ENCODE measurements at places on chromosomes 6 and 20.

DNA sequence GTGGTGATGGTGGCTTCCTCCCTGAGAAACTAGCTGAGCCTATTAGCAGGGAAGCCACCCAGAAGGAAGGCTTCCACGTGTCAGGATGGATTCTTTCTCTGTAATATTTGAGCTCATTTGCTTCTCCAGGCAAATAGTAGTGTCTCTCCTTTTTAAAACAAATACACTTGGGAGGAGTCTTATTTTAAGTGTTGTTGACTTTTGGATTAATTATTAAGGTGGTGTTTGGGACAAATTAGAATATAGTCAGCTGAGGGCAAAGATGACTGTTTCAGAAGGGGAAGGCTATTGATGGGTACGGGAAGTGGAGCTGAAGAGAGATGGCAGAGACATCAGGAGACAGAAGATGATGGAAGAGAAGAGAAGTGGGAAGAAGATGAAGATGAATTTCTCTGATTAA lies 119.8 kb upstream of the PHACTR1 start:
- no peak overlapping the region for H3K27ac ChIP-seq
- H3K27me3 ChIP-seq = no peaks in the 10 kb centered on the region
- H3K4me3 ChIP-seq = no peak overlapping the region
- H3K4me1 ChIP-seq = peaks cover 14% of the 10 kb centered on the region
- no peak for DNase-seq

GRCh38 chr6:56750686-56751085 lies 108.0 kb upstream of the DST start:
- no peaks in the 10 kb centered on the region for H3K36me3 ChIP-seq
- H3K27ac ChIP-seq = no peak overlapping the region
- peaks cover 31% of the 10 kb centered on the region for H3K4me1 ChIP-seq
- H3K4me3 ChIP-seq = no peak overlapping the region
- DNase-seq = no peak

DNA sequence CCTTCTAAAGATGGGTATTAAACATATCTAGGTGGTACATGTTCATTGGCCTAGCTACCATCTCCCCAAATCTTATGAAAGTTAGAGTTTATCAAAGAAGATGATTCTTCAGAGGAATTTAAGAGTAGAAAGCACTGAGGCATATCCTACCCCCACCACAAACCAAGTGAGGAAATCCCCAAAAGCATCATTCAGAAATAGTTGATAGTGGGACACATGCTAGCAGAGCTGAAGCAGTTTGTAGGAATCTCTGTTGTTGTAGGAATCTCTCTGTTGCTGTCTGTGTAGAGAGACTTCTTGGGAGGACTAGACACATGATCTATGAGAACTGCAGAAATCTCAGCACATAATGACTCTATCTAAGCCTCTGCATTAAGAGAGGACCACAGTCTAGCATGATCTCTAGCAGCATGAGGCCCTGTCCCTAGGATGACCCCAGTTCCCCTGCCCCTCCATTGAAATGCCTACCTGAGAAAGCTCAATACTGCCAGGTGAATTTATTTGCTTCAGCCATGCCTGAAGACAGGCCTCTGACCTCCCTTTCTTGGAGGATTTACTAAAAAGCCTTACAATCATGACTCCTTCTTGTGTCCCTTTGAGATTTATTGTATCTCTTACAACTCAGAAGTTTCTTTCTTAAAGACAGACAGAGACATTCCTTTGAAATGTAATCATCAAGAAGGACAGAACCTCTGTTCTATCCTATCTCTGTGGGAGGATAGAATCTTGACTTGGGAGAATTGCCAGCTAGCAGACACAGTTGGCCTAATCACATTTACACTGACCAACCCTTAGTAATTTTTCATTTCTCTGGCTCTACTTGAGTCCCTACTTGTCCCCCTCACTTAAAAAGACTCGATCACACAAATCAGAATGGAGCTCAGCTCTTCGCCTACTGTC lies 582.4 kb downstream of the PHF3 start:
- H3K27me3 ChIP-seq = no peaks in the 10 kb centered on the region
- H3K4me3 ChIP-seq = no peak overlapping the region
- no peaks in the 10 kb centered on the region for H3K36me3 ChIP-seq
- peaks cover 8% of the 10 kb centered on the region for H3K4me1 ChIP-seq
- H3K27ac ChIP-seq = peak overlapping the region; percentile 18

DNA sequence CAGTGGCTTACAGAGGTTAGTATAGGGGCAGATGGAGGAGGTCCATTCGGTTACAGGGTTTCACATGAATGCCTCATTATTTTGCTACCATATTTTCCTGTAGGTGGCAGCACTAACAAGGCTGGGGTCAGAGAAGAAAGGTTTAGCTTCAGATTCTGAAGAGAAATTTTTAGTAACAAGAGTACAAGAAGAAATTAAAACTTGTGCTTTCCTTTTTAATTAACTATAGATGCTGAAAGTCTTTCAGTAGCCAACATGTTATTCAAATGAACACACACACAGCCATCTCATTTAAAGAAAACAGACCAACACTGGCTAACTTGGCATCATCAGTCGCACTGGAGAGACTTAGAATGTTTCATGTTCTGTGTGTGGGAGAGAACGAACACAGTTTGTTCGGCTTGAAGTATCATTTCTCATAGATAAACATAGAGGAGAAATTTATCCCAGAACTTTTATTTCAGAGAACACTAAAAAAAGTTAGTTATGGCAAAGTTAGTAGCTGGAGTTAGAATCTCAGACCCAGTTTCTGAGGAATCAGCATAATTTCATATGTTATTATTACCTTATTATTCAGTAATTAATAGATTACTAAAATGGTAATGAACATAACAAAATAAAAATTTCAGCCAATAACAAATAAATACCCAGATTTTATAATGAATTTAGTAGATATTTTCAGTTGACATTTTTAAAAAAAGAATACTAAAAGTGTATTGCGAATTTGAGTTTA lies 314.0 kb upstream of the RSPO3 start:
- DNase-seq = no peak
- H3K27ac ChIP-seq = no peak overlapping the region
- no peaks in the 10 kb centered on the region for H3K4me1 ChIP-seq
- no peaks in the 10 kb centered on the region for H3K36me3 ChIP-seq
- H3K4me3 ChIP-seq = no peak overlapping the region

DNA sequence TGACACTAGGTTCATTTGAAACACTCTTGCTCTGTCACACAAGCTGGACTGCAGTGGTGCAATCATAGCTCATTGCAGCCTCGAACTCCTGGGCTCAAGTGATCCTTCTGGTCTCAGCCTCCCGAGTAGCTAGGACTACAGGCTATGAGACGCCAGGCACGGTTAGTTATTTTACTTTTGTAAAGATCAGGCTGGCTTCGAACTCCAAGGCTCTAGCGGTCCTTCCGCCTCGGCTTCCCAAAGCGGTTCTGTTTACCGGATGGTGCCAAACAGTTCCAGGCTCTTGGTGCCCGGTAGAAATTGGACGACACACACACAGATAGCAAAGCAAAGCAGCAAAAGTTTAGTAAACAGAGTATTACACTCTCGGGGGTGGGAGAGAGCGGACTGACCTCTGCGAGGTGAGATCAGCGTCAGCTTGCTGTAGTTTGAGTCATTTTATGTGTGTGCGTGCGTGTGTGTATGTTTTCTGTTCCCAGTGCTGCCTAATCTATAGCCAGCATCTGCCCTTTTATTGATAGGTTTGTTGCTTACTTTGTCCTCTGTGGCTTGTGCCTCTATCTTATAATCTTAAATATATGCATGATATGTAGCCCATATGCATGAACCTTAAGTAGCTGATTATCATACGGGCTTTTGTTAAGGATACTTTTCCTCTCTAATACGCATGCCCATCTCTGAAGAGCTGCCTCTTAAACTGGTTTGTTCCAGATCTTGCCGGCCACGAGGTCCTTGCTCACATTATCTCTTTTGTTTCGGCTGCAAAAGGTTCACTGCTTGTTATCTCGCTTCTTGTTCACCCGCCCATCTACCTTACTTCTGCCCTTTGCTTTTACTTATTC lies 75.2 kb downstream of the OR2B2 start:
- no peaks in the 10 kb centered on the region for H3K4me1 ChIP-seq
- H3K27me3 ChIP-seq = no peaks in the 10 kb centered on the region
- peak overlapping the region; percentile 93 for H3K27ac ChIP-seq
- H3K36me3 ChIP-seq = no peaks in the 10 kb centered on the region
- H3K4me3 ChIP-seq = peak overlapping the region; percentile 78

GRCh38 chr20:3407771-3408637 lies 535 bp upstream of the DNAAF9 start:
- H3K27ac ChIP-seq = no peak overlapping the region
- DNase-seq = no peak
- H3K4me1 ChIP-seq = no peaks in the 10 kb centered on the region
- H3K4me3 ChIP-seq = peak overlapping the region; percentile 94
- H3K36me3 ChIP-seq = no peaks in the 10 kb centered on the region

DNA sequence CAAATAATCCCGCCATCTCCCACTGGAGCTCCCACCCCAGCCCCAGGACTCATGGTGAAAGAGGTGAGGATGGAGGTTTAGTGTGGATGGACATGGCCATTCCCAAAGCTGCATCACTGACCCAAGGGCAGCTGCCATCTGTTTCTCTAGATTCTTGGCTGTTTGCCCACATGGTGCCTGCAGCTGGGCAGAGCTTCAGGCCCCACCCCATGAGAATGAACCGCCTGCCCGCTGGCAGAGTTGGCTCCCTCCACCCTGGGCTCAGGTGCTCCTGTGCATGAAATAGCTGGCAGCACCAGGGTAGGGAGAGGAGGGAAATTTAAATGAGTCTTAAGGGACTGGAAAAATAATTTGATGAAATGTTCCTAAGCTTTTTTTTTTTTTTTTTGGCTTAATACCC lies 17.4 kb downstream of the SCML4 start:
- no peaks in the 10 kb centered on the region for H3K4me1 ChIP-seq
- no peak overlapping the region for H3K4me3 ChIP-seq
- H3K27me3 ChIP-seq = 0 out of 2 replicates have a peak, but pooled peaks cover 3% of the 10 kb centered on the region
- DNase-seq = no peak
- H3K27ac ChIP-seq = no peak overlapping the region

DNA sequence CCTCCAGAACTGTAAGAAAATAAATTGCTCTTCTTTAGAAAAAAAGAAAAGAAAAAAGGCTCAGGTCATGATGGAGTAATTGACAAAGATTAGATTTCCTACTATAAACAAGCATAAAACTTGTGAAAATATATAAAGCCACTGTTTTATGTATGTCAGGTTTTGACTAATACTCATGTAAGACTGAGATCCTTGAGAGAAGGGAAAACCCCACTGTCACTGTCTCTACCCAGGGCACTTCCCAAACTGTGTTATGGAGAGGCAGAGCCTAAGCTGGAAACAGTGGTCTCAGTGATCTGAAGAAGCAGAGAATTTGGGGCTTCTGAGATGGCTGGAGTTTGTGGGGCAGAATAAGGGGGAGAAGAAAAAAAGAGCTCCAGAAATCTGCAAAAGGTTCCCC lies 7.6 kb downstream of the ACAT2 start:
- DNase-seq = no peak
- H3K4me3 ChIP-seq = no peak overlapping the region
- H3K36me3 ChIP-seq = peaks cover 30% of the 10 kb centered on the region
- no peaks in the 10 kb centered on the region for H3K27me3 ChIP-seq

GRCh38 chr6:129672881-129673631 lies 36.9 kb downstream of the ARHGAP18 start:
- H3K4me3 ChIP-seq = peak overlapping the region; percentile 58
- peaks cover 53% of the 10 kb centered on the region for H3K4me1 ChIP-seq
- no peaks in the 10 kb centered on the region for H3K36me3 ChIP-seq
- peak; percentile 60 for DNase-seq
- H3K27ac ChIP-seq = peak overlapping the region; percentile 98
- no peaks in the 10 kb centered on the region for H3K27me3 ChIP-seq

DNA sequence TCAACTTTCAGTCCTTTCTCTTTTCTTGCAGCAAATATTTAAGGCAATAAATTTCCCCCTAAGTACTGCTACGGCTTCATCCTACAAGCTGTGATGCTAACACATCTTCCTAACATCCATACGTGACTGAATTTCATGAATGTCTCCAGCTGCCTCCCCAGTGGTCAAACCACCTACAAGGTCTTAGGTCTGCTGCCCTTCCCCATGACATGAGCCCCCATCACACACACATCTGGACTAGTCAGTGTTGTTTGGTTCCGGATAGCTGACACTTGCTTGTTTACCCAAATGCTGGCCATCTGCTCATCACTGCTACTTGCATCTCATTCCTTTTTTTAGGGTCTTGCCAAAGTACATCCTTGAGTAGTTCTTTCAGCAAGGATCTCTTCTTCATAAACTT lies 14.6 kb downstream of the RRBP1 start:
- DNase-seq = no peak
- no peak overlapping the region for H3K27ac ChIP-seq
- no peak overlapping the region for H3K4me3 ChIP-seq
- no peaks in the 10 kb centered on the region for H3K27me3 ChIP-seq
- peaks cover 13% of the 10 kb centered on the region for H3K4me1 ChIP-seq

- no peak overlapping the region for H3K4me3 ChIP-seq
- H3K27ac ChIP-seq = no peak overlapping the region
- no peaks in the 10 kb centered on the region for H3K27me3 ChIP-seq
- H3K4me1 ChIP-seq = no peaks in the 10 kb centered on the region
Measured at GRCh38 chr6:36025260-36025931, 955 bp upstream of the SLC26A8 start.

- H3K4me3 ChIP-seq = no peak overlapping the region
- H3K36me3 ChIP-seq = no peaks in the 10 kb centered on the region
- no peak overlapping the region for H3K27ac ChIP-seq
- DNase-seq = no peak
- no peaks in the 10 kb centered on the region for H3K27me3 ChIP-seq
Measured at GRCh38 chr6:14216946-14217684, 99.5 kb downstream of the CD83 start.

GRCh38 chr20:10089871-10090587 lies 55.2 kb downstream of the ANKEF1 start:
- no peak overlapping the region for H3K4me3 ChIP-seq
- no peak for DNase-seq
- H3K27me3 ChIP-seq = no peaks in the 10 kb centered on the region
- no peak overlapping the region for H3K27ac ChIP-seq

GRCh38 chr6:101402622-101403031 lies 9.1 kb downstream of the GRIK2 start:
- DNase-seq = no peak
- H3K27ac ChIP-seq = no peak overlapping the region
- H3K4me3 ChIP-seq = no peak overlapping the region
- peaks cover 17% of the 10 kb centered on the region for H3K27me3 ChIP-seq
- no peaks in the 10 kb centered on the region for H3K4me1 ChIP-seq
- no peaks in the 10 kb centered on the region for H3K36me3 ChIP-seq

- no peaks in the 10 kb centered on the region for H3K4me1 ChIP-seq
- no peak overlapping the region for H3K27ac ChIP-seq
- no peaks in the 10 kb centered on the region for H3K27me3 ChIP-seq
- H3K4me3 ChIP-seq = no peak overlapping the region
- no peak for DNase-seq
Measured at GRCh38 chr6:18511211-18511610, 124.1 kb downstream of the RNF144B start.

GRCh38 chr20:46468508-46468907 lies 44.9 kb downstream of the ZNF334 start:
- no peak for DNase-seq
- no peaks in the 10 kb centered on the region for H3K36me3 ChIP-seq
- H3K27ac ChIP-seq = no peak overlapping the region
- H3K27me3 ChIP-seq = no peaks in the 10 kb centered on the region
- no peak overlapping the region for H3K4me3 ChIP-seq

GRCh38 chr20:63180569-63181185 lies 35.3 kb downstream of the YTHDF1 start:
- H3K36me3 ChIP-seq = no peaks in the 10 kb centered on the region
- no peak for DNase-seq
- H3K27me3 ChIP-seq = peaks cover 14% of the 10 kb centered on the region
- H3K4me3 ChIP-seq = no peak overlapping the region
- no peaks in the 10 kb centered on the region for H3K4me1 ChIP-seq

GRCh38 chr6:113805173-113805790 lies 51.9 kb upstream of the MARCKS start:
- peak overlapping the region; percentile 56 for H3K4me3 ChIP-seq
- peaks cover 29% of the 10 kb centered on the region for H3K4me1 ChIP-seq
- DNase-seq = peak; percentile 71

All from GM12878 (cell line).